Foreskin fibroblast (primary cell): ENCODE measurements at places on chromosomes 3 and 15.

DNA sequence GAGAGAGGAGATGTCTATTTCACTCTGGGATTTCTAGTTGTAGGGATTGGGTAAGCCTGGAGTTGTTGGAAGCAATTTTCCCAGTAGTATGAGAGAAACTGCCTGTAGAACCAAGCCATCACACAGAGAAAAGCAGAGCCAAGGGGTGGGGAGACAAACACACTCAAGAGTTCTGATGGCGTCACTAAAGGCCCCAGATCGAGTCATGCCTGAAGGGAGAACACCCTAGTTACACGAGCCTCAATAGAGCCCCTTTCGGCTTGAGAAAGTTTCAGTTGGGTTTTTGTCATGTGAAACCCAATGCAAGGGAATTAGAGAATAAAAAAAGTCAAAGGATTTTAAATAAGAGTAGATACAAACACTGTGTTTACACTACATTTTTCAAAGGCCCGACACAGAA lies 66.1 kb upstream of the PFN2 start:
- no peak for DNase-seq

- DNase-seq, result no peak
These were observed 312.5 kb upstream of the CTNNB1 start for GRCh38 chr3:40886660-40887425.

- DNase-seq, result no peak
These were observed 559 bp upstream of the LRRN1 start for GRCh38 chr3:3798631-3799113.

DNA sequence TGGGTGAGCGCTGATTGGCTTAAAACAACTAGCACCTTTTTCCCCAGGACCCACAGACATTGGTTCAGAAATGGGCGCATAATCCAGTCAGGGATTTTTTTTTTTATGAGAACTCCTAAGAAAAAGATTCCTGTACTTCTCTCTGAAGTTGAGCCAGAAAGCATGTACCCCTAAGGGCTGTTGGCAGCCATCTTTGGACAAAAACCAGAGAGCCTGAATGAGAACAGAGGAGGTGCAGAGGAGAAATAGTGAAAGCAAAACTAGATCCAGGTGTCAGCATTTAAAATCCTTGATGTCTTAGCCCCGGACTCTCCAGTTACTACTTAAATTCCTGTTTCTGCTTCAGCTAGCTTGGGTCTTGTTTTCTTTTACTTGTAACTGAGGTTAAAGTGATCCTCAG lies 1.9 kb upstream of the SLC27A2 start:
- no peak for DNase-seq

DNA sequence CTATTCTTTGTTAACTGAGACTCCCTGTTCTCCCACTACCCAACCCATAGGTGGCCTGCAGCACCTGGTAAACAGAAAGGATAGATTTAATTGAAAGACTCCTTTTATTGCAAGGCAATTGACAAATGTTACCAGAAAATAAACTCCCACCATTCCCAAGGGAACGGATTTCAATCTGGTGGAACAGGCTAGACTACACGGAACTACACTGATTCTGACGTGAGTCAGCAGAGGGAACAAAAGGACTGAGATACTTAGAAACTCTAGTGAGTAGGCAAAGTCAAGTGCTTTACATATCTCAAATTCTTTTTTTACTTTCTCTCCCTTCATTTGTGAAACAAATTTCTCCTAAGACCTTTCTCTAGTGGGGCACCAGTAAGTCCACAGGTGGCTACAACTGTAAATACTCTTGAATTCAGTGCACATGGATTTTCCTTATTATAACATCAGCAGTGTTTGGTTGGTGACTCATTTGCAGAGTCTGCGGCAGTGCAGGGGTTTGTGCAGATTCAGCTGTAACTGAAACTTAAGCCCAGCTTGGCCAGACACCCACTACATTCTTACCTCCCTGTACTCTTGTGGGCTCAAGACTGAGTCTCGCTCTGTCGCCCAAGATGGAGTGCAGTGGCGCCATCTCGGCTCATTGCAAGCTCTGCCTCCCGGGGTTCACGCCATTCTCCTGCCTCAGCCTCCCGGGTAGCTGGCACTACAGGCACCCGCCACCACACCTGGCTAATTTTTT lies 34.3 kb upstream of the PLSCR2 start:
- peak; percentile 65 for DNase-seq

GRCh38 chr3:178388473-178388872 lies 147.8 kb upstream of the KCNMB2 start:
- DNase-seq, result no peak

- DNase-seq, result no peak
These were observed 574.8 kb downstream of the AGBL1 start for GRCh38 chr15:86654501-86654900.

DNA sequence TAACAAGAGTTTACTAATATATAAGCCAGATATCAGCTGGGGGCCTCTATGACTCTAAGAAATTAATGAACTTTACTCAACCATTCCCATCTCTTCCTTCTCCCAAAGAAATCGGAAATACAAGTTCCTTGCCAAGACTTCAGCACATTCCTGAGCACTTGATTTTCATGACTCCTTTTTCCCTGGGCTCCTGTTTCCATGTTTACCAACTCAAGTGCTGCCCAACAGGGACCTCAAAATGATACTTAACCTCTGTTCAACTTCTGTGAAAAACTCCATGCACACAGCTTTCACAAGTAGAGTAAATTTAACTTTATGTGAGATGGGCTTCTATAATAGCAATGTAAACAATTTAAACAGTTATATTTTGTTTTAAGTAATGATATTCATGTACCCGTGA lies 315.8 kb upstream of the CDIN1 start:
- DNase-seq, result no peak

GRCh38 chr3:138681463-138682220 lies 73.1 kb downstream of the FAIM start:
- no peak for DNase-seq

GRCh38 chr3:87298111-87298718 lies 21.8 kb upstream of the POU1F1 start:
- DNase-seq, result peak; percentile 63

GRCh38 chr3:141646760-141647561 lies 91.1 kb upstream of the RNF7 start:
- DNase-seq, result no peak

DNA sequence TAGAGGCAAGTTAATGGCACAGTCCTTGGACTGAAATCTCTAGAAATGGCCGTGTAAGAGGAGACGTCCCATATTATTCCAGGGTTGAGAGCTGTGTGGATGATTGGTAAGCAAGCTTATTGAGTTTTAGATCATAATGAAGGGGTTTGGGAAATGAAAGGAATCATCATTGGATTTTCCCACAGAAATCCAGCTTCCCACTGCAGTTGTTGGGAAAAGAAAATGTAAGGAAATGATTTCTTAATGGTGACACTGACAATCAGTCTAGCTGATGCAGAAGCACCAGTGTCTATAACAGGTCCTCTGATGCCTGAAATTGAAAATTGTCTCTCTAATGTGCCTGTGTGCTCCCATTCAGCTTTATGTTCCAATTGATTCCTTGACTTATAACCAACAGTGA lies 728.6 kb downstream of the GRM7 start:
- DNase-seq, result no peak

DNA sequence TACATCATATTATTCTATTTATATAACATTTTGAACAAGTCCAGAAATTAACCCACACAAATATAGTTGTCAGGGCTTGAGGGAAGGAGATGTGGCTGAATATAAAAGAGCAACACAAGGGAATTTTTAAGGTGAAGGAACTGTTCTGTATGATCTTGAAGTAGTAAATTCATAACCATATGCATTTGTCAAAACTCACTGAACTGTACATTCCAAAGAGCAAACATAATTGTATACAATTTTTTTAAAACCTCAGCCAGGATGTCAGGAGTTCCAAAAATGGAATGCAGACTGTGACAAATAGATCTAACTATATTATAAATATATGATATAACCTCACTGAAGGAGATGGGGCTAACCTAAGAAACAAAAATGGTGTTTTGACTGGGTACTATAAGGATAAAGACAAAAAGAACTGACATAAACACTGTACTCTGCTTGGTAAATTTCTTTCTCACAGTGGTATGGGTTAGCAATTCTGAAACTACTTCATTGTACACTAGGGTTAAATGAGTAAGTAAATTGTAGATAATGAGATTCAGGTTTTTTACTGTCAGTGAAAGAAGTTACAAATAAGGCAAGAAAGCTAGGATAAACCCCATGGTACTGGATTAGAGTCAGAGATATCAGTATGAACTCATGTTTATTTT lies 14.4 kb downstream of the GOLGB1 start:
- no peak for DNase-seq

GRCh38 chr3:152858170-152858800 lies 23.4 kb downstream of the P2RY1 start:
- DNase-seq, result no peak

DNA sequence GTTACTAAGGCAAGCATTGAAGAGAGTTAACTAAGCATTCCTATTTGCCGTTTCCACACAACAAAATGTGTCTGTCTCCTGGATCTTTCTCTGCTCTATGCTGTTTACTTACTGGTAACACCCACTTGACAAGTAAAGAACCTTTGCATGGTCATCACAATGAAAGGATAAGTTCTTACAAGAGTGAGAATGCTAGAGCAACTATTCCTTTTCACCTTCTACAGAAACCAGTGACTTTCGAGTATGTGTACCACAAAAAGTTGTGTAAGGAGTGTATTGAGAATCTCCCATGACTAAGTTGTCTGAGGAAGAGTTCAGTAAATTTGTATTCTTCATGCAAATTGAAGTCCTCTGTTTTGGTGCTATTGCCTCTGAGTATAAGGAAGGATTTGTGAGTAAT lies 10.8 kb downstream of the TIPARP start:
- DNase-seq, result peak; percentile 73

- DNase-seq, result peak; percentile 84
These were observed 56.9 kb upstream of the FLNB start for GRCh38 chr3:57951066-57951882.

DNA sequence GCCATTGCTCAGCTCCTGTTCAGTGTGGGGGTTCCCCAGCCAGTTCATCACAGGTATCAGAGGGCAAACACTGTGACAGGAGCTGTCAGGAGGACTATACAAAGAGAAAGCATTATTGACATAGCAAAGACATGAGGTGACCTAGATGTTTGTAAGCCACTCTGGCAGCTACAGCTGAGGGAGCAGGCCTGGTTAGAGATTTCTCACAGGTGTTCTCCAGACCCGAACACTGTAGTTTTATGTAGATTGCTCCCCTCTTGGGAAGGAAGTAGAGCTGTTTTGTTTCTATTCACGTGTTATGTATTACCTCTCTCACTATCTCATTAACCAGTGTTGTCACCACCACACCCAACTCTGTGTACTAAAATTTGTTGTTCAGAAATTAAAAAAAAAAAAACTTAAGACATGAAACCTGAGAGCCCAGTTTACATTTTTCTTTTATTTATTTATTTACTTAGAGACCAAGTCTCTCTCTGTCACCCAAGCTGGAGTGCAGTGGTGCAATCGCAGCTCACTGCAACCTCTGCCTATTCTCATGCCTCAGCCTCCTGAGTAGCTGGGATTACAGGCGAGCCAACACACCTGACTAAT lies 123.7 kb downstream of the RBPMS2 start:
- DNase-seq, result no peak

GRCh38 chr15:80778621-80778963 lies 578 bp upstream of the CEMIP start:
- no peak for DNase-seq

- DNase-seq, result no peak
These were observed 21.6 kb upstream of the SLC28A2 start for GRCh38 chr15:45230245-45230965.

GRCh38 chr3:165805946-165806561 lies 31.2 kb downstream of the BCHE start:
- DNase-seq, result no peak

DNA sequence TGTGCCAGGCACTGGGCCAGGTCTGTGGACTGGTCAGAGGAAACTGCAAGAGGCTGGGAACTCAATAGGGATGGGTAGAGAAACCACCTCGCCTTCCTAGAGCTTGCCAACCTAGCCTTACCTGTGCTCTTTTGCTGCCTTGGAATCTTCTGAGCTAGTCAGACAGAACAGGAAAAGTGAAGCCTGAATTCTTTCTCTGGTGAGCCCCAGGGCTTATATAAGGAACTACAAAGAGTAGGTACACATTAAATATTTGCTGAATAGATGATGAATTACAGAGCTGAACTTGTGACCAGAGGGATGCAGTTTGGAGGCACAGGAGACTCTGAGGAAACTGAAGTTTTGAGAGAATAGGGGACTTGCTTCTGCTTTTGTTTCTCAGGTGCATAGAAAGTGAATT lies 15.6 kb upstream of the FBXW12 start:
- no peak for DNase-seq

GRCh38 chr15:87348746-87349145 lies 907.8 kb downstream of the NTRK3 start:
- DNase-seq, result peak; percentile 30
